Peyer's patch (tissue), 4 donors: ENCODE measurements at places on chromosomes 7 and 10. TPM values are rescaled to one million over a fixed set of nuclear protein-coding genes. Genes with fewer than 3 reads are reported as not detected.

The HOXA6 gene
- 37.4 TPM for total RNA-seq

The GIMAP2 gene
- 17.3 TPM for total RNA-seq

The C7orf25 gene
- 10.9 TPM for total RNA-seq

The CPA4 gene
- total RNA-seq, result not detected

The DDX56 gene
- 81.7 TPM for total RNA-seq

The CCDC3 gene
- 1.1 TPM for total RNA-seq

The COL13A1 gene
- total RNA-seq, result 0.94 TPM

The LRRD1 gene
- total RNA-seq, result 0.57 TPM

The OPALIN gene
- total RNA-seq, result not detected

The ITPRIP gene
- total RNA-seq, result 7.8 TPM

The ANXA8L1 gene
- total RNA-seq, result not detected

The FGF8 gene
- total RNA-seq, result not detected

The HECW1 gene
- 3.9 TPM for total RNA-seq

The EEPD1 gene
- 30.7 TPM for total RNA-seq

The SLC16A9 gene
- total RNA-seq, result not detected

The MASTL gene
- 10.7 TPM for total RNA-seq

The CPN1 gene
- total RNA-seq, result not detected

The ZWINT gene
- 14.3 TPM for total RNA-seq

The SNX10 gene
- total RNA-seq, result 14.9 TPM

The ZNF212 gene
- 24.9 TPM for total RNA-seq

The ZNF775 gene
- total RNA-seq, result 1.7 TPM

The IFRD1 gene
- total RNA-seq, result 109 TPM
